ENCODE measurements at places on chromosomes 3 and 15.
A peak's percentile ranks its signal among the peaks of the same experiment; 100 is the strongest.

DNA sequence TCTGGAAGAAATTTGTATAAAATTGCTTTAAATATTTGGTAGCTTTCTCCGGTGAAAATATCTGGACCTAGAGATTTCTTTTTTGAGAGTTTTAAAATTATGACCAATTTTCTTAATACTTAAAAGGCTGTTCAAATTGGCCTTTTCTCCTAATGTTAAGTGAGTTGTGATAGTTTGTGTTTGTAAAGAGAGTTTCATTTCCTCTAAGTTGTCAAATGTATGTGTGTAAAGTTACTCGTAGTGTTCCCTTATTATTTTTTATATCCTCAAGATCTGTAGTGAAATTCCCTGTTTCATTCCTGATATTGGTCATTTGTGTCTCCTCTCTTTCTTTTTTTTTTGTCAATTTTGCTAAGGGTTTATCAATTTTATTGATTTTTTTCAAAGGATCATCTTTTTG is 92.6 kb upstream of the CTNNB1 start:
- no peak for DNase-seq

GRCh38 chr15:30922480-30923311 is 19.0 kb downstream of the FAN1 start:
- no peak for DNase-seq

DNA sequence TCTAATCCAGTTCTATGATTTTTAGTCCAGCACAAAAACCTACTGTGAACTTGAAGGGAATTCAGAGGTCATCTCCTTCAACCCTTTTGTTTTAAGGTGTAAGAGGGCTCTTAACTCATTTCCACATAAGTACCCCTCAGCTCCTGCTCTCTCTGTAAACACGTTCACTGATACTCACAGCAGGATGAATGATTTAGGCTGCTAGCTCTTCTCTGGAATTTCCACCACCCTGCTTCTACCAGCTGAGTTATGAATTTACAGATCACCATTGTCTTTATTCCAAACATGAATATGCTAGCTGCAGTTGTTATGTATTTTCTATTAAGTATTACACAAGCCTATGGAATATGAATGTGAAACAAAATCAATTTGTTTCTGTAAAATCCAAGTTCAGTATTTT is 101.3 kb upstream of the NANOGP8 start:
- peak; percentile 84 for DNase-seq

DNA sequence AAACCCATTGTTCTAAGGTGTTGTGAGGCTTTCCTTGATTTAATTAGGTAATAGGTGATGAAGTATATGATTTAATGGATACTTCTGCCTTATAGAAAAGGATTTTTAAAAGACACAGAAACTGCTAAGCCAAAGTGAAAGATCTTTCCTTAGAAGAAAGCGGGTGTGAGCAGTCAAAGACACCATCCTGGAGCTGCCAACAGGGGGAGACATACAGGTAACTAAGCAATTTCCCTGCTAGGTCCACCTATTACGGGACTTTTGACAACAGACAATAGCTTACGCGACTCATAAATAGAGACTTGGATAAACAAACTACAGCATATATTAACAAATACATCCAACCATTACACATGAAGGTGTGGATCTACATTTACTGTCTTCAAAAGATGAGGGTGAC is 669.5 kb downstream of the SQOR start:
- peak; percentile 54 for DNase-seq

DNA sequence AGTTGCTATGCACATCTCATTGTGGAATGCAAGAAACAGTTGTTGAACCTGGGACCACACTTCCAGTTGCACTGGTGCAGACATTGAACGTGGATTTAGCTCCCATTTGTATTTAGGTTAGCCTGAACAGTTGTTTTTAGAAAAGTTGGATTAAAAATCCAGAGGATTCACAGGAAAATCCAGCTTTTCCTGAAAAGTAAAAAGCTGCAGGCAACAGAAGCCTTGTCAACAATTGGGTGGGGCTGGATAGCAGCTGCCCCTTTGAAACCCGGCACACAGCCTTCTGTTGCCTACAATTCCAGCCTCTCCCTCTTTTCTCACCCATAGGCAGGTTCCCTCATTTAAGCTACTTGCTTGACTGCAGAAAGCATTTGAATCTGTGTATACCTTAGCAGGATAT is 165.3 kb upstream of the TBL1XR1 start:
- peak; percentile 80 for DNase-seq

- DNase-seq = no peak
Observed at GRCh38 chr3:101249522-101249921, 70.9 kb downstream of the IMPG2 start.

DNA sequence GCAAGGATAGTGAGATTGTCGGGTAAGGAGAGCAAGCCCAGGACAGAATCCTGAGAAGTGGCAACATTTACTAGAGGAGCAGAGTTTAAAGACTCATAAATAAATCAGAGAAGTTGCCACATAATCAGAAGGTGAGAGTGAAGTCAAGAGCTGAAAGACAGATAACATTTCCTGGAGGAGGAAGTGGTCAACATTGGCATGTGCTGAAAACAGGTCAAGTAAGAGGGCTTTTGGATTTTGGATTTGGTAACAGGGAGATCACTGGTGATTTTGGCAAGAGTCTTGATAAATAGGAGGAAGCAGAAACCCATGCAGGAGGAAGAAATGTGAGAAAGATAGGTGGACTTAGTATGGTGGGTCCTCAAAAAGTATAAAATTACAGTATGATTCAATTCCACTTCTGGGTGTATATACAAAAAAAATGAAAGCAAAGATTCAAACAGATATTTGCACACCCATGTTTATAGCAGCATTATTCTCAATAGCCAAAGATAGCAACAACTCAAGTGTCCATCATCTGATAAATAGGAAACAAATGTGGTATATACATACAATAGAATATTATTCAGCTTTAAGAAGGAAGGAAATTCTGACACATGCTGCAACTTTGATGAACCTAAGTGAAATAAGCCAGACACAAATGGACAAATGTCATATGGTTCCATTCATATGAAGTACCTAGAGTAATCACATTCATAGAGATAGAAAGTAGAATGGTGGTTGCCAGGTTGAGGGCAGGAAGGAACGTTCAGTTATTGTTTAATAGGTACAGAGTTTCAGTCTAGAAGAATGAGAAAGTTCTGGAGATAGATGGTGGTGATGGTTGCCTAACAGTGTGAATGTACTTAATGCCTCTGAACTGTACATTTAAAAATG is 27.3 kb upstream of the MBNL1 start:
- DNase-seq = no peak

GRCh38 chr3:127690823-127691452 is 18.2 kb downstream of the ABTB1 start:
- DNase-seq = peak; percentile 26

DNA sequence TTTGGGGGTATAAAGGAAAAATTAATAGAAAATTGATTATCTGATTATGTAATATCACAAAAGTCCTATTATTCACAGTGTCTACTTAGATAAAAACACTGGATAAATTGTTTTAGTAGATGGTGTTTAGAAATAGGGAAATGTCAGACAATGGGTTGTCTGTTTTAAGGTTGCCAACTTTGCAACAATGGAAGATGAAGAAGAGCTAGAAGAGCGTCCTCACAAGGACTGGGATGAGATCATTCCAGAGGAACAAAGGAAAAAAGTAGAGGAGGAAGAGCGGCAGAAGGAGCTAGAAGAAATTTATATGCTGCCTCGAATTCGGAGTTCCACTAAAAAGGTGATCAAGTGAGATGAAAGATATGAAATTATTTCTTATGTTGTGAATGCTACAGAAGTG is 84.0 kb downstream of the CHD2 start:
- no peak for DNase-seq

GRCh38 chr3:191300422-191300821 is 28.8 kb upstream of the CCDC50 start:
- no peak for DNase-seq

GRCh38 chr3:64918989-64919388 is 231.2 kb upstream of the ADAMTS9 start:
- no peak for DNase-seq

GRCh38 chr3:157354722-157355121 is 81.9 kb upstream of the PTX3 start:
- peak; percentile 37 for DNase-seq

DNA sequence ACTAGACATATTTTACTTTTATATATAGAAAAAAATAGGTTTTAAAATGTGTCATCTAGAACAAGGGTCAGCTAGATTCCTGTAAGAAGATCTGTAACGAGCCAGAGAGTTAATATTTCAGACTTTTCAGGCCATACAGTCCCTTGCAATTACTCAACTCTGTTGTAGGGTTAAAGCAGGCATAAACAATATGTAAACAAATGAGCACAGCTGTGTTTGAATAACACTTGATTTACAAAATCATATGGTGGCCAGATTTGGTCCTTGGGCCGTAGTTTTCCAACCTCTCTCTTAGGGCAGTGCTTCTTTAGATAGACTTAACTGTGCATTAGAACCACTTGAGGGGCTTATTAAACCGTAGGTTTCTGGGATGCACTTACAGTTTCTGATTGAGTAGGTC is 19.6 kb downstream of the LRRC57 start:
- no peak for DNase-seq

GRCh38 chr3:122230174-122230573 is 46.7 kb downstream of the CASR start:
- no peak for DNase-seq

GRCh38 chr3:191393146-191393545 is 62.8 kb upstream of the UTS2B start:
- DNase-seq = no peak

DNA sequence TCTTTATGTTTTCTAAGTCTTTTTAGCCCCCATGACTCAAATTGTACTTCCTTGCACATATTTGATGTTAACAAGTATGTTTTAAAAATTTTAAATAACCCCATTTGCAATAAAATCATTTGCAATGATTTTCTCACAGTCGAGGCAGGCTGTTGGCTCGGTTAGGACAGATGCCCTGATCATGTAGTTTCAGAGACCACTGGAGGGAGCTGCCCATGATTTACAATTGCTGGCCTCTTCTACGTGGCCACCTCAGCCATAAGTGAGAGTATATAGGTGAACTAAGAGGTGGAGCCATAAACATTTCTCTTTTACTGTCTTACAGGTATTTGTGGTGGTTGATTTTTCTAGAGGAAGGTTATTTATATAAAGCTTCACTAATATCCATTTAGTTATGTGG is 1.7 kb downstream of the DTWD1 start:
- DNase-seq = peak; percentile 11

DNA sequence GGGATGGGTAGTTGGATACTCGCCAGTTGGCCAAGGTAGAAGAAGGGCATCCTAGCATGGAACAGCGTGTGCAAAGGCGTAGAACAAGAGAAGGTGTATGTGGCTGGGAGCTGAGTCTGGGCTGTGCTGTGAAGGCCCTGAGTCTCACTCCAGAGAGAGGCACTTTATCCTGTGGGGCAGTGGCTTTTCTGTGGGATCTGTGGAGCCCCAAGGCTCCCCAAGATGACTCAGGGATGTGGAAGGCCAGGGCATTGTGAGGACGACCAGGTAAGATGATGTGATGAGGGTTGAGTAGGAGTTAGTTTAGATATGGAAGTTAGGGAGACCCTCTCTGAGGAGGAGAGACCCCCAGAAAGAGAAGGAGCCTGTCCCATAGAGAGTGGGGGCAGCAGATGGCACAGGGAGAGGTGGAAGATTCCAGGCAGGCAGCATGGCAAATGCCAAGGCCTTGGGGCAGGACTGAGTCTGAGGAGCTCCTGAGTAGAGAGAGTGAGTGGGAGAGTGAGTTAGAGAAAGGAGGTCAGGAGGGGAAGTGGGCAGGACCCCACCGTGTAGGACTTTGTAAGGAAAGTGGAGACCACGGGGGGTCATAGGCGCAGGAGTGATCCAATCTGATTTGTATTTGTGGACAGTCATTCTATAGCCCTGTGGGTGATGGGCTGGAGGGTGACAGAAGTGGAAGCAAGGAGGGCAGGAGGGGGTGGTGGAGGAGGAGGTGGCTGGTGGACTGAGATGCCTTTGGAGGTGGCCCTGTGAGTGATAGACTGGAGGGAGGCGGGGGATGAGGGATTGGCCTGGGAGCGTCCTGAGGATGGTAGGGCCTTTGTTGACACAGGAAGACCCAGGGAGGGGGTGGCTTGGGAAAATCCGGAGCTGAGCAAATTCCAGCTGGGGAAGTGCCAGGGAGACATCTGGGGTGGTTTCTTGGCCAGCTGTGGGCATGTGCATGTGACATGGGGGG is 50.3 kb downstream of the FBLN2 start:
- peak; percentile 35 for DNase-seq

DNA sequence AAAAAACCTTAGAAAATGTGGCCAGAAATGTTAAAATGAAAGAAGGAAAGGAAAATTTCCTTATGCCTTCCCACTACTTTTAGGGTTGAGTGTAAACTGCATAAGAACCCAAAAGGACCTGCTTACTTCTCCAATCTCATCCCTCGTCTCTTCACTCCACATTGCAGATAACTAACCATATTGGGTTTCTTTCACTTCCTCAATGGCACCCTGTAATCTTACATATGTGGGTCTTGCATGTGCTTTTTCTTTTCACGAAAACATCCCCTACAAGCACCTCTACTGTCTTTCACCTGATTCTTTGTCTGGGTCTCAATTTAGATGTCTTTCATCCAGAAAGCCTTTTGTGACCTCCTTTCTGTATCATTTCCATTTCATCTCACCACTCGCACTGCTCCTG is 23.1 kb downstream of the EOMES start:
- no peak for DNase-seq

- no peak for DNase-seq
Observed at GRCh38 chr15:52683580-52683979, 4.4 kb upstream of the ATOSA start.

- no peak for DNase-seq
Observed at GRCh38 chr3:155032918-155033317, 47.2 kb upstream of the MME start.

- no peak for DNase-seq
Observed at GRCh38 chr15:90744759-90745402, 27.7 kb downstream of the BLM start.

DNA sequence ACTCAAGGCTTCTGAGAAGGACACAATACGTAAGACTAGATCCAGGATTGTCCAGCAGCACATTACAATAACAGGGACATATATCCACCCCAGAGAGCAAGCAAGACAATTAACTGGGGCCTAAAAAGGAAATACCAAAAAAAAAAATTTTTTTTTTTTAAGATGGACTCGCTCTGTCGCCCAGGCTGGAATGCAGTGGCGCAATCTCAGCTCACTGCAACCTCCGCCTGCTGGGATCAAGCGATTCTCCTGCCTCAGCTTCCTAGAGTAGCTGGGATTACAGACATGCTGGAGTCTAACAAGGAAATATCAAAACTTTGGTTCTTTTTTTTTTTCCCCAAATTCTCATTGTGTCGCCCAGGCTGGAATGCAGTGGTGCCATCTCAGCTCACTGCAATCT is 28.8 kb upstream of the IMPDH2 start:
- DNase-seq = no peak

DNA sequence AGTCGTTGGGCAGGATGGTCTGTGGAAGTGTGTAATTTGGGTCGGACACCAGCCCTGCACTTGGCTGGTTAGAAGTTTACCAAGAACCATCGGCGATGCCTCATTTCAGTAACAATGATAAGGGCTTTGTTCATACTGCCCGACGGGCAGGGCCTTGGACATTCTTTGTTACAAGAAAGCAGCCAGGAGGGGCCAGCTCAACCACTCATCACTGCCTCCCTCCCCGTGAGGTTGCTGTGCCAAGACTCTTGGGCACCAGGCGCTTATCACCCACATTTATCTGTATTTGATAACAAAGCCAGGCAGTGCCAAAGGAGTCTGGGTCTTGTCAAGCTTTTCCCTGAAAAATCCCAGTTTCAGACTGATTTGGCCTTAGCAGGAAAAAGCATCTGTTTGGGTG is 235.0 kb downstream of the ADAMTS17 start:
- no peak for DNase-seq

Measured in NCI-H69 (cell line).